ENCODE measurements at places on chromosomes 6 and 20.
A peak's percentile ranks its signal among the peaks of the same experiment; 100 is the strongest.

GRCh38 chr6:158769771-158770432 is 49.3 kb downstream of the EZR start:
- DNase-seq = no peak

- DNase-seq = no peak
These were observed 29.2 kb downstream of the DEFB114 start for GRCh38 chr6:49934770-49935169.

DNA sequence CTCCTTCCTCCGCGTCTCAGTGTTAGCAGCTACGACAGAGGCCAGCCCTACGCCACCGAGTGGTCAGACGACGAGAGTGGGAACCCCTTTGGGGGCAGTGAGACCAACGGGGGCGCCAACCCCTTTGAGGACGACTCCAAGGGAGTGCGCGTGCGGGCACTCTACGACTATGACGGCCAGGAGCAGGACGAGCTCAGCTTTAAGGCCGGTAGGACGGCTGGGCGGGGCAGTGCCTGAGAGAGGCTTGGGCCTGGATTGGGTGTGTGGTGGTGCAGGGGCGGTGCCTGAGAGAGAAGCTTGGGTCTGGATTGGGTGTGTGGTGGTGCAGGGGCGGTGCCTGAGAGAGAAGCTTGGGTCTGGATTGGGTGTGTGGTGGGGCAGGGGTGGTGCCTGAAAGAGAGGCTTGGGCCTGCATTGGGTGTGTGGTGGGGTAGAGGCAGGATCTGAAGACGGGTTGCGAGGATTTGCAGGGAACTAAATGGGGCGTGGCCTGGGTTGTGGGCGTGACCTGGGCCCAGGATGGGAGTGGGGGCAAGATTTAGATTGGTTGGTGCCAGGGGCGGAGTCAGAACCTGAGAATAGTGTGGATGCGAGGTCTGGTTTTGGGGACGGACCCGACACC is 24.4 kb downstream of the SPDEF start:
- no peak for DNase-seq

- DNase-seq = peak; percentile 22
These were observed 2.7 kb upstream of the ABHD16B start for GRCh38 chr20:63858393-63859165.

DNA sequence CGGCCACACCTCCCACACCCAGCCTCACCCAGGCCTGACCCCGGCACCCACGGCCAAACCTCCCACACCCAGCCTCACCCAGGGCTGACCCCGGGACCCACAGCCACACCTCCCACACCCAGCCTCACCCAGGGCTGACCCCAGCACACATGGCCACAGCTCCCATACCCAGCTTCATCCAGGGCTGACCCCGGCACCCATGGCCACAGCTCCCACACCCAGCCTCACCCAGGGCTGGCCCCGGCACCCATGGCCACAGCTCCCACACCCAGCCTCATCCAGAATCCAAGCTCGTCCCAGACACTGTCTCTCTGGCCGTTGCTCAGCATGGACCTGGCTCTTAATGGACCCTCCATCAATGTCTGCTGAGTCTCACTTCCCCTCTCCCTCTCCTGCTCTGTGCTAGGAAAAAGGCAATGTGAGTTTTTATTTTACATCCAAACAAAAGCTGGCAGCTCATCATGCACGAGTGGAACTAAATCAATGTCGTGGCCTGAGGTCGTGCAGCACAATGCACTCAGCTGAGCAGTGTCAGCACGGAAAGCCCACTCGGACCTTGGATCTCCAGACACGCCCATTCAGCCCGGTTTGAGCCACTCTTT is 36.1 kb downstream of the NINL start:
- DNase-seq = no peak

DNA sequence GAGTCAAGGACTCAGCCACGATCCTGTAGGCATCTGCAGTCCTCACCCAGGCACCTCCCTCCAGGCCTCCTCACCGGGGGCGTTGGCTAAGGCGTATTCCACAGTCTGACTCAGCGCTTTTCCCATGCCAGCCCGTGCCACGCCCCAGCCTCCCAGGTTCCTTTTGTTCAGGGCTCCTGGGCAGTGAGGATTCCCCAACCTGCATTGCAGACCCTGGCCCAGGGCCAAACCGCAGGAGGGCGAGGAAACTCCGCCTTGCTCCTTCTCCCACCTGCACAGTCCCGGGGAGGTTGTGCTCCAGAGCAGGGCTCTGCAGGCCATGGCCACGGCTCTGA is 202.8 kb upstream of the CST7 start:
- no peak for DNase-seq

- DNase-seq = no peak
These were observed 44.8 kb downstream of the FGD2 start for GRCh38 chr6:37050045-37050853.

- DNase-seq = no peak
These were observed 5.8 kb downstream of the DDR1 start for GRCh38 chr6:30889921-30890645.

DNA sequence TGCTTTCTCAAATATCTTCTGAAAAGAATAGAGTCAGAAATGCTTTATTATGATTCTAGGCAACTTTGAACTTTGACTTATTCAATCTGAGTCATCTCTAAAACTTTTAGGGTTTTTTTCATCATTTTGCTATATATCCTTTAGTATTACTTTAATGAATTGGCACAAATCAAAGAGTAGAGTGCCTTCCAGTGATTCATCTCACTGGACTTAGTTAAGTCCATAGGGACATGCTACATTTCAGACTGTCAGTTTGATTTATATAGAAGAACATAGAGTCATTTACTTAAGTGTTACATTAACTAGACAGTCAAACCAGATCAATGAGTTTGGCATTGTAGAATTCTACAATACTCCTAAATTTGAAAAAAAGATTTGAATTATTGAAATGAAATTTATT is 1235.7 kb upstream of the MAP3K7 start:
- no peak for DNase-seq

DNA sequence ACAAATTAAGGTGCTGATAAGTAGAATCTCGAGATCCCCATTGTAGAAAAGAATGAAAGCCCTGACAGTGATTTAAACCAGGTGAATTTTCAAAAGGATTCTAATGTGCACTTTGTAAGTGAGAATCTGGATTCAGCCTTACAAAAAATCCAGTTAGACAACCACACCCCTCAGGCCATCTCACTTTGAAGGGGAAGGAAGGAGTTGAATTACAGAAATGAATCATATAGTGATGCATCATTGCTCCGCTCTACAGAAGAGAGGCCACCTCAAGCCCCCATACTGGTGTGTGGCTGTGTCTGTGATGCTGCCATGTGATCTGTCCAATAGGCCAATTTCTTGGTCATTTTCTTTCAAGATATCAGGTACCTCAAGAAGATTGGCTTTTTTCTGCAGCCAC is 85.5 kb upstream of the NT5E start:
- peak; percentile 77 for DNase-seq
